ENCODE measurements at places on chromosomes 5 and 9.

- DNase-seq = no peak
Measured at GRCh38 chr5:122844910-122845228, 544 bp upstream of the SNX24 start.

DNA sequence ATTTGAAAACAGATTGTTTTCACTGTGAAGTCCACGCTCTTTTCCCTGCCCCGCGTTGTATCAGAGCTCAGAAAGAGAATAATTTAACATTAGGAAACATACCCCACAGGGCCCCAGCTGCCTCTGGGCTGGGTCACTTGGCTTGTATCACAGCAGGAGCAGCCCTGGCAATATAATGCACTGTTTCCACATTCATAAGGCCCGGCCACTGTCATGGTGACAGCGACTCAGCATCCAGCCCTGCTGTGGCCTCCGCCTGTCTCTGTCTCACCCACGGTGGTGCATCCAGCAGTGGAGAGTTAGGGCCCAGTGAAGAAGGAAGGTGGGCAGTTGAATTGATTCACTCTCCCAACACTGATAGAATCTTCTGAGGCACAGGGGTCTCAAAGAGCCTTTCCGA, 188.9 kb downstream of the NSG2 start:
- DNase-seq = no peak

- DNase-seq = peak; percentile 10
Measured at GRCh38 chr9:110255463-110256379, 586 bp downstream of the TXN start.

- DNase-seq = no peak
Measured at GRCh38 chr5:38835887-38836286, 9.9 kb upstream of the OSMR start.

GRCh38 chr5:115601701-115602590, at the start of gene TICAM2:
TSS of gene TICAM2 (minus strand) at chr5:115602479. CDS start at chr5:115581256, 21,223 bp downstream.
- DNase-seq = no peak

- DNase-seq = no peak
Measured at GRCh38 chr5:6633469-6634245, 417 bp downstream of the SRD5A1 start.

- no peak for DNase-seq
Measured at GRCh38 chr9:108534741-108535140, 321.0 kb downstream of the ACTL7B start.

DNA sequence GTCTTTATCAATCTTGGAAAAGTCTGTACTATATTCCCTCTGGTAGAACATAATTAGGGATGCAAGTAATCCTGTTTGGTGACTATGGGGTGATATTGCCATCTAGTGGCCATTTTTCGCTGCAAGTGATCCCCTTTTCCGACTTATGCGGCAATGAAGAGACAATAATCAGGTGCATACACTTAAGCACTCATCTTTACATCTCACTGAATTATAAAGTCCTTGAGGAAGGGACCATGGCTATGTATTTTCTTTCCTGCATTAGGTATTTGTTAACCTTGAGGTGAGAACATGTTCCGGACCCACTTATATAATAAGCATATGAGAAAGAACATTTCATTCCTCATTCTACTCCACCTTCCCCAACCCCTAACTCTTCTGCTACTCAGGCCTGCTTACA, 19.6 kb upstream of the LIX1 start:
- peak; percentile 38 for DNase-seq

DNA sequence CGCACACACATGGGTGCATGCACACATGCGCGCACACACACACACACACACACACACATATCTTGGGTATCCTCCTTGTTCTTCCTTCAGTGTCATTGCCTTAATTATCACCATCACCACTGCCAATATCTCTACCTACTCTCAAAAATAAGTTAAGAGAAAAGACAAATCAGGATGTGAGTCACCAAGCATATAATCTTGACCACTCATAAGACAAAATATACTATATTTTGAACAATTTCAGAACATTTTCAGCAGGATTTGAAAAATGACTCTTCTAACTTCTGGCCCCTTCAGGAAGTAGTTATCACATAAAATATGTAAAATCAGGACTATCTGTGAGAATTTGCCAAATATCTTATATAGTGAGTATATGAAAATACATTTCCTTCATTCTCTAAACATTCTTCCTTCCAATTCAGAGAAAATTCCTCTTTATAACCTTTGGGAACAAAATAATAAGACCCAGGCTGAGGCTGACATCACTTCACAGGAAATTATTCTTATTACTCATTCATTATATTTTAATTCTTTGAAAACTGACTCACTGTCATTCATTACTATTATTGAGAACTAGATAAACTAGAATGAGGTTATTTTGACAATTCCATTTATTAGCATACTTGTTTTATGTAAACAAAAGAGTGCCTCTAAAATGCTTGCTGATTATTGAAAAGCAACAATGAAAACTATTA, 772.0 kb upstream of the ACO1 start:
- DNase-seq = no peak

DNA sequence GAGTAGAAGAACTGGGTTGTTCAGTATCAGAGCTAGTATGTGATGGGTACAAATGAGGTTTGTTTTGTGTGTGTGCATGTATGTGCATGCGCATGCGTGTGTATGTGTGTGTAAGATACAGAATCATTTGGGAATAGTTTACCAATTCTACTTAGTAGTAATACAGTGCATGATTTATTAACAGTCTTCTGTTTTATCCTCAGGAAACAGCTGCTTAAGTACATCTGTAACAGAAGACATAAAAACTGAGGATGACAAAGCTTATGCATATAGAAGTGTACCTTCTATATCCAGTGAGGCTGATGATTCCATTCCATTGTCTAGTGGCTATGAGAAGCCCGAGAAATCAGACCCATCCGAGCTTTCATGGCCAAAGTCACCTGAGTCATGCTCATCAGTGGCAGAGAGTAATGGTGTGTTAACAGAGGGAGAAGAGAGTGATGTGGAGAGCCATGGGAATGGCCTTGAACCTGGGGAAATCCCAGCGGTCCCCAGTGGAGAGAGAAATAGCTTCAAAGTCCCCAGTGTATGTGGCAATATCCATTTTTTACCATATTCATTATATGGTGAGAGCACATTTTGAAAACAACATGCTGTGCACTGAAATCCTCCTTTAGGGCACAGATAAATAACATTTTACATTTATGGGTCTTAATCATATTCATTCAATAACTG, 228.5 kb downstream of the KDM4C start:
- DNase-seq = no peak

DNA sequence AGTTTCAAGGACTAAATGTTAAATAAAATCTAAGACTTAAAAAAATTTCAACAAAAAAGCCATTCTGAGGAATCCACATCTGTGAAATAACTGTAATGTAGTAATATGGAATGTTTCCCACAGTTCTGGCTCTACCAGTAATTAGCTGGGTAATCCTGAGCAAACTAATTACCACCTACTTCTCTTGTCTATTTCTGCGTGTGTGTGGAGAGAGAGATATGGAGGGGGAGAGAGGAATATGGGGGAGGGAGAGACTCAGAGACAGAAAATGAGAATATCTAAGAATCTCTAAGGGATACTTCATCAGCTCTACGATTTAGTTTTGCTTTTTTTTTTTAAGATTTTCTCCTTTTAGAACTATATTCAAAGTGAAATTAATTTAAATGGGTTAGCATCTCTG, 28.0 kb downstream of the TBCA start:
- no peak for DNase-seq

GRCh38 chr5:115818821-115819220, 2.4 kb upstream of the CDO1 start:
- no peak for DNase-seq

DNA sequence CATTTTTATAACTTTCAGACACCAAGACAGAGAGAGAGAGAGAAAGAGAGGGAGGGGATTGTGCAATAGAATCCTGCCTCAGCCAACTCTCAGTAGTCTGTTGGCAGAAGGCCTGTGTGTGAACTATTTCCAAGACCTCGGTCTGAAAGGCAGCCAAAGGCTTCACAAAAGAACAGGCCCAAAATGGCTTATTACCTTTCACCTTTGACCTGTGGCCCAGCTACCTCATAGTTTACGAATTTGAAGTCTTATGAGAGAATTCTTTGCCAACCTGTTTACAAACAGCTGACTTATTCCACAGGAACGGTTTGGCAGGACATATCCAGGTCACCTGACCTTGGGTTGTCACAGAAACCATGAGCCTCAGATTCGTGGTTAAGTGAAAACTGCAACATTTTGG, 48.6 kb downstream of the NR2F1-AS1 start:
- DNase-seq = peak; percentile 22

DNA sequence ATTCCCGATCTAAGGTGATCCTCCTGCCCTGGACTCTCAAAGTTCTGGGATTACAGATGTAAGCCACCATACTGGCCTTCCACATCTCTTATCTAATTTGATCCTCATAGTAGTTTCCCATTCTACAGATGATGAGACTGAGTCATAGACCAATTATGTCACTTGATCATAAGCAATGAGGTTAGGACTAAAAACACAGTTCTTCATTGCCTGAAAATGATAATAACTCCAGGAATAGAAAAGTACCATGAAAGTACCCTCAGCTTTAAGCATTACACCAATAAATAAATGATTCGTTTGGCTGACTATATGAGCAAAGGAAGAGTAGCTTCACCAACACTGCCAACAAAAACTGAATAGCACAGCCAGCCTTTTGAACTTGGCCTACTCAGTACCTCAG, 389.5 kb downstream of the ACTL7B start:
- DNase-seq = no peak

- no peak for DNase-seq
Measured at GRCh38 chr5:143205386-143205785, 198.1 kb downstream of the NR3C1 start.

- no peak for DNase-seq
Measured at GRCh38 chr5:65203746-65204145, 278.0 kb downstream of the ADAMTS6 start.

- peak; percentile 14 for DNase-seq
Measured at GRCh38 chr5:97534166-97534565, 351.1 kb upstream of the RIOK2 start.

GRCh38 chr5:119217183-119217582, 138.6 kb upstream of the TNFAIP8 start:
- no peak for DNase-seq

- no peak for DNase-seq
Measured at GRCh38 chr5:76811214-76811613, 7.6 kb upstream of the F2RL1 start.

Data from nucleus accumbens (tissue), 56 donors.